Vagina (tissue), 2 donors: ENCODE measurements at places on chromosomes 16 and 17.

DNA sequence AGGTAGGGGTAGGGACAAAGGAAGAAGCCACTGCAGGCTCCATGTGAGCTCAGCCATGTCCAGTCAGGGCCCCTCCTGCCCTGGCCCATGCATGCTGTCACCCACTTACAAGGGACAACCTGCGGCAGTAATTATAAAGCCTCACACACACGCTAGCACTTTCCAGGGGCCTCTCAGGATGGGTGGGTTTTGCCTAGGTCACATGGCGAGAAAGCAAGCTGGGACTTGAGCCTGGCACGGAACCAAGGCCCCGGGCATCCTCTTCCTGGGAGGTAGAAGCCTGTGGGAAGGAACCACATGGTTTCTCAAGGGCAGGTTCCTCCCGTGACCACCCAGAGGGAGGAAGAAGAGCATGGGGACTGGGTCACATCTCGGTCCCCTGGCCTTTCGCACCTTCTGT, 7.0 kb downstream of the ZNF319 start:
- no peak for DNase-seq

GRCh38 chr16:4570086-4570485, 13.9 kb downstream of the C16orf96 start:
- DNase-seq = no peak

- DNase-seq = no peak
These were observed 599 bp downstream of the RNF112 start for GRCh38 chr17:19411631-19412030.

DNA sequence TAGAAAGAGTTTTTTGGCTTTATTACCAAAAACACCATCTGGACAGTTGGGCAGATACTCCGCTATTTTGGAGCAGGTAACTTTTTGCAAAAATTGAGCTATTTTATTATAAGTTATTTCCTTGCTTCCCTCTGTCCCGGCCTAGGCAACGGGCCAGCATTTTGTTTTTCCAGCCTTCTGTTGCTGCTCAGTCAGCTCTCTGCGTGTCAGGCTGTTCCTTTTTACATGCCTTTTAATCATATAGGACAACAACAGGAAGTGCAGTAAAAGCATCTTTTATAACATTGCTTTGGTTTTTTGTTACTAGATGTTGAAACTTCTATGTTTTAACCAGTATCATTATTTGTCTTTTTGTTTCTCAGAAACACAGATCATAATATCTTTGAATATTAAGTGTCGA, 30.4 kb downstream of the PPM1D start:
- no peak for DNase-seq

DNA sequence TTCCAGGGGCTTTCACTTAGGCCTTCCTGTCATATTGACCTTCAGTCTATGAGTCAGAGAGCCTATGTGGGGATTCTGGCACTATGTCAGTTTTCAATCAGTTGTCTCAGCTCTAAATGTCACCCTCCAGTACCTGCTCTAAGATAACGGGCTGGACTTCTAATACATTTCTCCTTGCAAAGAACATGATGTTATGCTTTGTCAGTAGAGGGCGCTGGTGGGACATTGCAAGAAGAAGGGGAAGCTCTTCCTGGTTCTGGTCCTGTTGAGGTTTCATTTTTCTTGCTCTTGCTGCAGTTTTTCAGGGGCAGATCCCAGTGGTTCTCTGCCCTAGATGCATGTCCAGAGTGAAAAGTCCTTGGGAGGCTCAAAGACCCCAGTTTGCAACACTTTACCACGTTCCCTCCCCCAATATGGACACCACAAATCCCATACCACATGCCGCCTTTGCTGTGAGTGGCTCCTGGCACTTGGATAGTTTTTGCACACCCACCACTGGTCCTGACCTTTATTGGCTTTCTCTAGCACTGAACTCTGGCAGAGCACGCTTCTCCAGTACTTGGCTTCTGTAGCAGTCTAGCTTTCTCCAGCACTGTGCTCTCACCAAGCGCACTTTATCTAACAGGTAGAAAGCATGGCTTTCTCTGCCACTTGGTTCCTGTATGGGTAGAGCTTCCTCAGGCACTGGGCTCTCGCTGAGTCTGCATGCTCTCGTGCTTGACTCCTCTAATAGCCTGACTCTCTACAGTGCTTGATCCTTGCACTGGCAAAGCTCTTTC, 49.0 kb downstream of the BCL7C start:
- DNase-seq = no peak
